ENCODE measurements at places on chromosomes 2 and 18. TPM values are rescaled to one million over a fixed set of nuclear protein-coding genes. Genes with fewer than 3 reads are reported as not detected.

PDE11A gene
- total RNA-seq, result not detected

GPD2 gene
- total RNA-seq, result 18.8 TPM

ACAA2 gene
- 110 TPM for total RNA-seq

CRYBA2 gene
- not detected for total RNA-seq

TMEM247 gene
- not detected for total RNA-seq

SFTPB gene
- not detected for total RNA-seq

NEU2 gene
- not detected for total RNA-seq

KLHL30 gene
- total RNA-seq, result not detected

HOXD9 gene
- total RNA-seq, result not detected

KCNG2 gene
- not detected for total RNA-seq

PDCD1 gene
- 8.3 TPM for total RNA-seq

TACR1 gene
- total RNA-seq, result not detected

BMP10 gene
- 0.09 TPM for total RNA-seq

FRZB gene
- not detected for total RNA-seq

NAB1 gene
- total RNA-seq, result 27.0 TPM

ZDBF2 gene
- total RNA-seq, result 7.5 TPM

STPG4 gene
- total RNA-seq, result 0.50 TPM

CXCR1 gene
- total RNA-seq, result 1.6 TPM

DAW1 gene
- not detected for total RNA-seq

Measured in T-helper 2 cell treated with Interferon-gamma antibody and Interleukin-4, amounts not matched to agents 100 ng/mL and 5 ng/mL, for 36 hours (primary cell).